ENCODE measurements at places on chromosomes 13 and 19.

DNA sequence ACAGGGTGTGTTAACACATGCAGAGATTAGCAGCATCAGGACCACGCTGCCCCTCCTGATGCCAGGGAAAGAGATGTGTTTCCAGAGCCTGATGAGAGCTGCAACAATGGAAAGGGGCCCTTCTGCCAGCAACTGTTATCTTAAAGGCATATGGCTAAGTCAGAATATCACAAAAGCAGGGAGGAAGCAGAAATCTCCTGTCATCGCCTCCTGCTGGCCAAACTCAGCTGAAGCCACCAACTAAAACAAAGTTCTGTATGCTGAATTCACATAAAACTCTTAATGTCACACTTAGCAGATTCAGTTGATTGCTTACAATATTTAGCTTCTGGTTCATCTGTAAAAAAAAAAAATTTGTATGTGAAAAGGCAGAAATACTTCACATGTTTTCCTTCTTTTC, 178.2 kb downstream of the GPC5 start:
- DNase-seq: no peak

GRCh38 chr19:610801-611480, 21.3 kb downstream of the HCN2 start:
- no peak for DNase-seq

GRCh38 chr19:9570255-9570654, 14.0 kb downstream of the ZNF121 start:
- no peak for DNase-seq

DNA sequence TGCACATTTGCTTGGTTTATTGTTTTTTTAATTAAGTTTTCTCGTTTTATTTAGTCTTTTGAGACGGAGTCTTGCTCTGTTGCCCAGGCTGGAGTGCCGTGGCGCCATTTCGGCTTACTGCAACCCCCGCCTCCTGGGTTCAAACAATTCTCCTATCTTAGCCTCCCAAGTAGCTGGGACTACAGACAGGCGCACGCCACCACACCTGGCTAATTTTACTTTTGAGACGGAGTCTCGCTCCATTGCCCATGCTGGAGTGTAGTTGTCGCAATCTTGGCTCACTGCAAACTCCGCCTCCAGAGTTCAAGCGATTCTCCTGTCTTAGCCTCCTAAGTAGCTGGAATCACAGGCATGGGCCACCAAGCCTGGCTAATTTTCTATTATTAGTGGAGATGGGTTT, 1.3 kb downstream of the RPS9 start:
- DNase-seq: no peak

- DNase-seq: peak; percentile 65
These were observed 1.4 kb downstream of the CAPNS1 start for GRCh38 chr19:36141039-36141927.

- no peak for DNase-seq
These were observed 3.3 kb downstream of the GRIN2D start for GRCh38 chr19:48396824-48397176.

GRCh38 chr19:6423499-6424194, 964 bp downstream of the KHSRP start:
- DNase-seq: no peak

GRCh38 chr19:16258440-16258903, 60.8 kb downstream of the AP1M1 start:
- DNase-seq: peak; percentile 45

GRCh38 chr13:48094404-48094780, 512 bp downstream of the MED4 start:
- DNase-seq: peak; percentile 2

- DNase-seq: no peak
These were observed 18.7 kb upstream of the ZNF888 start for GRCh38 chr19:52941941-52942385.

DNA sequence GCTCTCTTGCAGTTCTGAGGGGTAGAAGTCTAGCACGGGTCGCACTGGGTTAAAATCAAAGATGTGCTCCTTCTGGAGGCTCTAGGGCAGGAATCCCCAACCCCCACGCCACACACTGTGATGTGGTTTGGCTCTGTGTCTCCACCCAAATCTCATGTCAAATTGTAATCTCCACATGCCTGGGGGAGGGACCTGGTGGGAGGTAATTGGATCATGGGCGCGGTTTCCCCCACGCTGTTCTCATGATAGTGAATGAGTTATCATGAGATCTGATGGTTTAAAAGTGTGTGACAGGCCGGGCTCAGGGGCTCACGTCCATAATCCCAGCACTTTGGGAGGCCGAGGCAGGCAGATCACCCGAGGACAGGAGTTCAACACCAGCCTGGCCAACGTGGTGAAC, 26.6 kb upstream of the CALM3 start:
- peak; percentile 52 for DNase-seq

DNA sequence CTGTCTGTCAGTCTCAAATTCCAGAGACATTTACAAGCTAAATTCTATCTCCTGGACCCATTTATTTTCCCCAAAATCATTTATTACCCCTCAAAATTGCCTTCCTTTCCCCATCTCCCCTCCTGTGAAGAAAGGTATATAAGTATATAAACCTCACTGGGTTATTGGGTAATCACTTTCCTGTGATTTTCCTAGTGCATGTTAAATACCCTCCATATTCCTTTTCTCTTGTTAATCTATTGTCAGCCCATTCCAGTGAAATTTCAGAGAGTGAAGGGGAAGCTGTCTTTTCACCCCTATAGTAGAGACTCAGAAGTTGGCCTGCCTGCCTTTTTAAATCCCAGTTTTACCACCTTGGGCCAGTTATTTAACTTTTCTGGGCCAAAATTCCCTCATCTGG, 9.9 kb downstream of the IFNL1 start:
- no peak for DNase-seq

- DNase-seq: no peak
These were observed 6.2 kb downstream of the ZNF253 start for GRCh38 chr19:19871932-19872331.
